SJCRH30 (cell line): ENCODE measurements at places on chromosomes 1 and 21. TPM values are rescaled to one million over a fixed set of nuclear protein-coding genes. Genes with fewer than 3 reads are reported as not detected.

SLC1A7 gene
- total RNA-seq = 0.04 TPM in 1 of 2 replicates, not detected in the other

- no peaks in the 10 kb centered on the region for H3K36me3 ChIP-seq
- peak; percentile 61 for DNase-seq
- no peak overlapping the region for H3K4me3 ChIP-seq
- no peak overlapping the region for H3K27ac ChIP-seq
- H3K27me3 ChIP-seq = no peaks in the 10 kb centered on the region
These were observed 54.1 kb upstream of the BCAR3 start for GRCh38 chr1:93735722-93736121.

SV2A gene
- 17.4 and 20.0 TPM in 2 replicates for total RNA-seq

DNA sequence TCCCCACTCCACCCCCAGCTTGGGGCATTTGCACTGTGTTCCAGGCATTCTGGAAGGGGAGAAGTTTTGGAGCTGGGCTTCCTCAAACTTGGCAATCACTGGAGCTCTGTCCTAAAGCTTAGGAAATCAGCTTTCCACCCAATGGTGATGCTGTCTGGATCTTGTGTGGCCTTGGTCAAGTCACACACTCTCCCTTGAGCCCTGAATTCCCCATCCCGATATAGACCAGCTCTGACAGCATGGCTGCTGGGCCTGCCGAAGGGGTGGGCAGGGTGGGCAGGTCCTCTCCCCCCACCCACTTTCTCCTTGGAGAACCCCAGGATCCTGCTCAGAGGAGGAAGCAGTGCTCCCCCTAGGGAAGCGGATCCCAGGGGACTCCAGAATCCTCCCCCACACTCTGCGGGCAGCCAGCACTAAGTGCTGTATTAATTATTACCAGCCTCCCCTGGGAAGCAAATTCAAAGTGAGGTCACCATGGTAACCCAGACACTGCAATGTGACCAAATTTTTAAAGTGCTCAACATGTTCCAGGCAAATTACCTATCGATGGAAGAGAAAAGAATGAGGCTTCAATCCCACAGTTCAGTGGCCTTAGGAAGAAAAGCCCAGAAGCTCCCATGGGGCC, 21.3 kb upstream of the LDLRAP1 start:
- H3K36me3 ChIP-seq = no peaks in the 10 kb centered on the region
- H3K4me3 ChIP-seq = no peak overlapping the region
- H3K4me1 ChIP-seq = peaks cover 9% of the 10 kb centered on the region
- no peak overlapping the region for H3K27ac ChIP-seq

DNA sequence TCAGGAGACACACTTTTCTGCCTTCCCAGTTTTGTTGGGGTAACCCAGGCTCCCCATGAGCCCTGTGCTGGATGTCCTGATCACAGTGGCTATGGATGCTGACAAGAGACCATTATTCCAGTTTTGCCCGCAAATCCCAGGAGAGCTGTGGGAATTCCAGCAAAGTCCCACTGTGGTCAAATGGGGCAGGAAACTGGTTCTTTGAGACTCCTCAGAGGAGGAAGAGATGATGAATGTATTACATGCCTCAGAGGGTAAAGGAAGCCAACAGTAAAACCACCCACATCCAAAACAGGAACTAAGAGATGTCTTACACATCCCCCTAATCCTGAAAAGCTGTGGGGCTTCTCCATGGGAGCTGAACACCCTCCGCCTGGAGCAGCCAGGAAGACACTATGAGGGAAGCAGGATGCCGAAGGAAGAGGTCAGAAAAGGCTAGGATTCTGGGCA, 12.8 kb upstream of the MPZL1 start:
- H3K27ac ChIP-seq = peak overlapping the region; percentile 7; the same call in 1 of the 2 replicates
- H3K27me3 ChIP-seq = no peaks in the 10 kb centered on the region
- peak; percentile 95 for DNase-seq
- peaks cover 45% of the 10 kb centered on the region for H3K4me1 ChIP-seq

GRCh38 chr1:45785583-45785982, 17.8 kb upstream of the MAST2 start:
- H3K27ac ChIP-seq = no peak overlapping the region
- no peak for DNase-seq
- no peaks in the 10 kb centered on the region for H3K36me3 ChIP-seq
- no peaks in the 10 kb centered on the region for H3K27me3 ChIP-seq
- H3K4me3 ChIP-seq = no peak overlapping the region
